ENCODE measurements at places on chromosomes 5 and 9. TPM values are rescaled to one million over a fixed set of nuclear protein-coding genes. Genes with fewer than 3 reads are reported as not detected.

Gene BTNL8
- total RNA-seq, result not detected

Gene BARHL1
- total RNA-seq, result not detected

Gene LCN9
- total RNA-seq, result not detected

Gene PCYOX1L
- 8.2 TPM for total RNA-seq

Gene INSYN2B
- 6.6 TPM for total RNA-seq

Gene LCN12
- total RNA-seq, result not detected

Gene ANKRD20A1
- not detected for total RNA-seq

Gene NDOR1
- 8.4 TPM for total RNA-seq

Gene IFNA2
- not detected for total RNA-seq

Gene TMCO6
- 21.7 TPM for total RNA-seq

Gene LRRC19
- total RNA-seq, result not detected

Gene PKD2L2
- not detected for total RNA-seq

Measured in subcutaneous preadipocyte (primary cell).